ENCODE measurements at places on chromosomes 2 and 18. TPM values are rescaled to one million over a fixed set of nuclear protein-coding genes. Genes with fewer than 3 reads are reported as not detected.

The FSIP2 gene
- total RNA-seq = not detected

The CCDC148 gene
- not detected for total RNA-seq

The LOXHD1 gene
- total RNA-seq = 0.14 TPM

The ME2 gene
- 153 TPM for total RNA-seq

The GLI2 gene
- total RNA-seq = not detected

The MAP4K3 gene
- total RNA-seq = 6.7 TPM

The RNU2-63P gene
- 40.1 TPM for total RNA-seq

The AQP12B gene
- not detected for total RNA-seq

The MYCN gene
- not detected for total RNA-seq

DNA sequence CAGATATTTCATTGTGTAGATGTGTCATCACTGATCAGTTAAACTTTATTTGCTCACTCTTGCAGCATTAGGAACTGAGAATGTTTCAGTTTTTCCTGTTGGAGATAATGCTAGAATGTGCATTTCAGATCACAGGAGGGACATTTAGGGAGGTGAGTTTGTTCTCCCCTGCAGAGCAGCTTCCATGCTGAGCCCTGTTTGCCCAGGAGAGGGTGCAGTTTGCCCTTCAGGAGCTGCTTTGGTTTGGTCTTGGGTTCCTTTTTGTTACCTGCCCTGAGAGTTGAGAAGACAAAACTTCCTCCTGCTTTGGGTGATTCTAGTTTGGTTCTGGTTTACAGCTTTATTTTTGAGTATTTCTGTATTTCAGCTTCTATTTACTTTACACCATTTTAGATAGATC is 49.9 kb downstream of the DGKD start:
- H3K4me1 ChIP-seq = peaks cover 66% of the 10 kb centered on the region
- H3K4me3 ChIP-seq = no peak overlapping the region
- H3K36me3 ChIP-seq = peaks cover 30% of the 10 kb centered on the region
- DNase-seq = peak; percentile 53
- no peaks in the 10 kb centered on the region for H3K27me3 ChIP-seq

GRCh38 chr18:77103991-77104531 is 28.5 kb downstream of the MBP start:
- H3K27me3 ChIP-seq = no peaks in the 10 kb centered on the region
- peaks cover 95% of the 10 kb centered on the region for H3K4me1 ChIP-seq
- H3K27ac ChIP-seq = peak overlapping the region; percentile 97
- H3K4me3 ChIP-seq = no peak overlapping the region

GRCh38 chr2:233426619-233427342 is 72.5 kb downstream of the DGKD start:
- peaks cover 60% of the 10 kb centered on the region for H3K36me3 ChIP-seq
- no peak overlapping the region for H3K4me3 ChIP-seq
- H3K4me1 ChIP-seq = peaks cover 82% of the 10 kb centered on the region
- peak; percentile 55 for DNase-seq
- H3K27me3 ChIP-seq = no peaks in the 10 kb centered on the region

DNA sequence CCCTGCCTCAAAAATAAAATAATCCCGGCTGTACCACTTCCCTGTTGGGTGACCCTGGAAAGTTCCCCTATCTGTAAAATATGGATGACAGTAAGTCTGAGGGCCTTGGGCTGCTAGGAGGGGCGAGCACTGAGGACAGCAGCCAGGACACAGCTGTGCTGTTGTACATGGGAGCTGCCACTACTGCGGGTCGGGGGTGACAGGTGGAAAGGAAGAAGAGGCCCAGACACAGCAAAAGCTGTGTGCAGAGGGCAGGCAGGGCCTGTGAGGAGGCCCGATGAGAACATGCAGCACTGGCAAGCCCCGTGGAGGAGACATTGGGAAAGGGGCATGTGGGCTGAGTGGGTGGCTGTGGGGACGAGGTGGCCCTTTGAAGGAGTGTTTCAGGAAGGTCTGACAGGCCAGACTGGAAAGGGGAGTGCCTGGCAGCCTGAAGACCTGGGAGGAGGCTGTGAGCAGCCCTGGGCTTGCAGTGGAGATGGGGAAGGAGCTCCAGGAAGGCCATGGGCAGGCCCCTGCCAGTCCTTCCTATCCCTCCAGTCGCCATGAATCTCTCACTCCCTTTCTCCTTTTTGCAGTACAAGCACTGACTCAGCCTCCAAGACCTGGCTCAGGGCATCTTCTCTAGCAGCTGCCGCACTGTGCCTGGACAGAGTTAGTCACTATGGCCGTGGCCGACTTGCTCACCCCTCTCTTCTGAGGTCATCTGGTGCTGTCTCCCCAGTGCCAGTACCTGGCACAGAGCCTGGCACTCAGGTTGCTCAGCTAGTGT is 28.9 kb upstream of the SEMA4C start:
- H3K4me3 ChIP-seq = no peak overlapping the region
- DNase-seq = no peak
- H3K27ac ChIP-seq = no peak overlapping the region
- no peaks in the 10 kb centered on the region for H3K36me3 ChIP-seq

- H3K27me3 ChIP-seq = no peaks in the 10 kb centered on the region
- H3K27ac ChIP-seq = no peak overlapping the region
- peaks cover 10% of the 10 kb centered on the region for H3K36me3 ChIP-seq
These were observed 86.8 kb upstream of the DNER start for GRCh38 chr2:229800997-229801754.

DNA sequence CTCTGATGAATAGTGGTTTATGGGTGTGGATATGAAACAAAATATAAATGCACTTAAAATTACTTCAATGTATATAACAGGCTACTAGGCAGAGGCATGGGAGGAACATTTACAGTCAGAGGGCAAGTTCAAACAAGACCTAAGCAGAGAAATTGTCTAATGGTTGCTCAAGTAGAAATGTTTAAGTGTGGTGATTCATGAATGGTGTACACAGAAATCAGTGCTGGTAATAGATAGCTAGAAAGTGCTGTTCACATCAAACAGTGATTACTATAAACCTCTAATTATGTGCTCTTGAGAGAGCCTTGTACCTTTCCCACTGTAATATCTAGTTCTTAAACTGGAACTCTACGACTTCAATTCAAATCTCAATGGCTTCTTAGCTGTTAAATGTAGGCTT is 485.1 kb downstream of the NRXN1 start:
- H3K4me1 ChIP-seq = no peaks in the 10 kb centered on the region
- H3K27ac ChIP-seq = no peak overlapping the region
- H3K36me3 ChIP-seq = no peaks in the 10 kb centered on the region
- no peaks in the 10 kb centered on the region for H3K27me3 ChIP-seq
- DNase-seq = no peak
- no peak overlapping the region for H3K4me3 ChIP-seq

DNA sequence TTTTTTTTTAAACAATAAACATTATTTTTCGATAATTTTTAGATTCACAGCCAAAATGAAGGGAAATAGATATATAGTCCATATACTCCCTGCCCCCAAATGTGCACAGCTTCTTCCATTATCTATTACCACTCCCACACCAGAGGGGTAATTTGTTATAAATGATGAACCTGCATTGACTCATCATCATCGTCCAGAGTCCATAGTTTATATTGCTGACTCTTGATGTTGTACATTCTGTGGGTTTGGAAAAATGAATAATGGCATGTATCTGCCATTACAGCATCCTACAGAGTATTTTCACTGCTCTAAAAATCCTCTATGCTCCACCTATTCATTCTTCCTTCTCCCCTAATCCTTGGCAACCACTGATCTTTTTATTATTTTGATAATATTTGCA is 121.5 kb downstream of the LTBP1 start:
- H3K4me1 ChIP-seq = no peaks in the 10 kb centered on the region
- H3K27ac ChIP-seq = no peak overlapping the region
- no peaks in the 10 kb centered on the region for H3K36me3 ChIP-seq
- H3K4me3 ChIP-seq = no peak overlapping the region

DNA sequence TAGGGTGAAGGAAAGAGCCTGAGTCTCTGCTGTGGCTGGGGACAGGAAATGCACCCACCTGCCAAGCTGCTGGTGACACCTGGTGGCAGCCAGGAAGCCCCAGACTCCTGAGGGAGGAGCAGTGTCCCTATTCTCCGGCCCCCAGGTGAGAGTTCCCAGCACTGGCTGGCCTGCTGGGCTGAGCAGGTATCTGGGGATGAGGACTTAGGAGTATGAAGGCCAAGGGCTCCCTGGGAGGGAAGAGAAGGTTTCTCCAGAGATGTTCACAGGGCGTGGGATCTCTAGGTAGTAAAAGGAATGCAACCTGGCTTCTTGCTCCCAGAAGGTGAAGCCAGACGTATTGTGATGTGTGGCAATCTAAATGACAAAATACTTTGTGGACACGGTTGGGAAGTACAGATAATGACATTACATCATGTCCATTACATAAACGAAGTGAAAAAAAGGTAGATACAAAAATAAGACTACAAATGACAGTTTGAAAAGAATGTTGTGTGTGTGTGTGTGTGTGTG is 75.8 kb upstream of the SLC1A4 start:
- no peak overlapping the region for H3K27ac ChIP-seq
- H3K4me3 ChIP-seq = no peak overlapping the region
- peaks cover 10% of the 10 kb centered on the region for H3K4me1 ChIP-seq
- H3K27me3 ChIP-seq = no peaks in the 10 kb centered on the region

- no peak for DNase-seq
- H3K27ac ChIP-seq = no peak overlapping the region
- peaks cover 46% of the 10 kb centered on the region for H3K4me1 ChIP-seq
- H3K27me3 ChIP-seq = no peaks in the 10 kb centered on the region
- peaks cover 42% of the 10 kb centered on the region for H3K36me3 ChIP-seq
These were observed 19.7 kb downstream of the DARS1 start for GRCh38 chr2:135965756-135966155.

DNA sequence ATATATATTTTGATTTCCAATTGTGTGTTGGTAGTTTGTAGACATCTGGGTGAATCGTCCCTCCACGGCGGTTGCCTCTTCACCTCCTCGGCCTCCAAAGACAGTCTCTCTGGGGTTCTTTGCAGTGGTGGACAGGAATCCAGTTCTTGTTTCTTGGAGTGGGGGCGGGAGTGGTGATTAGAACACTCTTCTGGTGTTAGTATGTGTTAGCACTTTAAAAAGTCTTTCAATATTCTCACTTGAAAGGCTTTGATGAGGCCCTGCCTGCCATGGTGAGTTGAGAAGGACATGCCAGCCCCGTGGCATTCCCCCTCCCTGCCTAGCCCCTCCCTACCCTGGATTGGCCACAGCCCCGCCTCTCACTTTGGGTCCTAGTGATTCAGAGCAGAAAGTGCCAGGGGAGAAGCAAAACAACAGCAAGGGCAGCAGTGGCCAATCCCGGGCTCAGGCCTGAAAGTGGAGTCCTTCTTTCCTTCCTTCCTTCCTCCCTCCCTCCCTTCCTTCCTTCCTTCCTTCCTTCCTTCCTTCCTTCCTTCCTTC is 316.8 kb upstream of the HS6ST1 start:
- no peak for DNase-seq
- H3K36me3 ChIP-seq = no peaks in the 10 kb centered on the region
- no peaks in the 10 kb centered on the region for H3K4me1 ChIP-seq
- H3K27ac ChIP-seq = no peak overlapping the region
- H3K4me3 ChIP-seq = no peak overlapping the region
- H3K27me3 ChIP-seq = no peaks in the 10 kb centered on the region

GRCh38 chr2:45909677-45910191 is 258.3 kb downstream of the PRKCE start:
- no peaks in the 10 kb centered on the region for H3K27me3 ChIP-seq
- no peaks in the 10 kb centered on the region for H3K4me1 ChIP-seq
- no peak overlapping the region for H3K27ac ChIP-seq
- H3K36me3 ChIP-seq = no peaks in the 10 kb centered on the region

- no peak for DNase-seq
- H3K27ac ChIP-seq = peak overlapping the region; percentile 91
- H3K4me3 ChIP-seq = peak overlapping the region; percentile 60
These were observed 73.1 kb upstream of the RMDN2 start for GRCh38 chr2:37851828-37852584.

GRCh38 chr2:219911541-219911940 is 284.1 kb downstream of the SLC4A3 start:
- no peaks in the 10 kb centered on the region for H3K36me3 ChIP-seq
- H3K4me1 ChIP-seq = no peaks in the 10 kb centered on the region
- no peak overlapping the region for H3K27ac ChIP-seq
- no peak for DNase-seq
- no peak overlapping the region for H3K4me3 ChIP-seq

GRCh38 chr2:129396980-129397599 is 582.4 kb upstream of the RAB6C start:
- DNase-seq = no peak
- H3K4me1 ChIP-seq = no peaks in the 10 kb centered on the region
- no peaks in the 10 kb centered on the region for H3K27me3 ChIP-seq
- H3K27ac ChIP-seq = no peak overlapping the region
- H3K4me3 ChIP-seq = no peak overlapping the region
- no peaks in the 10 kb centered on the region for H3K36me3 ChIP-seq

- no peak overlapping the region for H3K27ac ChIP-seq
- no peak for DNase-seq
- H3K27me3 ChIP-seq = no peaks in the 10 kb centered on the region
- H3K36me3 ChIP-seq = peaks cover 27% of the 10 kb centered on the region
- H3K4me3 ChIP-seq = no peak overlapping the region
- H3K4me1 ChIP-seq = no peaks in the 10 kb centered on the region
These were observed 20.3 kb downstream of the MRPL19 start for GRCh38 chr2:75666911-75667310.

- no peak for DNase-seq
These were observed 106.4 kb upstream of the SERTAD2 start for GRCh38 chr2:64760128-64760527.

DNA sequence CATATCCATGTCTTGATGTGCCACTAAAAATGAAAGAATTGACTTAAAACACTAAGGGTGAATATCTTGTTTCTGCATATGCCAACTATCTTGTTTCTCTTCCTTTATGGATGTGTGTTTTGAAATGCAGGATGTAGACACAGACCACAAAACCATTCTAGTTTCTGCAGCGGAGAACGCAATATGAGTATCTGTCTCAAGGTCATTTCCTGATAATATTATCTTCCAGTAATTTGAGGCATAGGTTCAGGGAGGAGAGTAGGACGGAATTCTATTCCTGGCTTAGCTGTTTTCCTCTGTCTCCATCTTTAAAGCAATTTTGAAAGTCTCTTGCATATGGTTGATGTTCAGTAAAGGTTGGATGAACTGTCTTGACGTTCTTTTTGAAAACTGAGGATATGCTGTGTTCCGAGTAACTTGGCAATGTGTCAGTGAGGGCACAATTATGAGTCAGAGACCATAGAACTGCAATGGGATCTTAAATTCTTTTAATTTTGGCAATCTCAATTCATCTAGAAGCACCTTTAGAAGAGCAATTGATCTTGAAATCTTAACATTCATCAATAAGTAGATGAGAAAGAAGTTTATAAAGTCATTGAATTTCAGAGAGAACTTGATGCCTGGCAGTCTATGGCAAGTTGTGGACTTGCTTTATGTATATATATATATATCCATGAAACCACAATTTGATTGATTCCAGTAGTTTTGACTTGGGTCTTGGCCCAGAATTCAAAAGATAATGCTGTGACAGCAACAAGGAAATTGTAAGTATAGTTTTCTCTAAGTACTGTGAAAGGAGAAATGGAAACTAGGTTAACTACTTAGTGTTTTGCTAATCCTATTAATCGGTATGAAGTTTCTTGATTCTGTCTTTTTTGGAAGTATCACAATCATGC is 24.8 kb downstream of the RAB27B start:
- no peaks in the 10 kb centered on the region for H3K27me3 ChIP-seq
- peaks cover 6% of the 10 kb centered on the region for H3K4me1 ChIP-seq
- H3K4me3 ChIP-seq = no peak overlapping the region
- no peak overlapping the region for H3K27ac ChIP-seq
- no peak for DNase-seq
